ENCODE measurements at places on chromosomes 11 and 22. TPM values are rescaled to one million over a fixed set of nuclear protein-coding genes. Genes with fewer than 3 reads are reported as not detected.

DNA sequence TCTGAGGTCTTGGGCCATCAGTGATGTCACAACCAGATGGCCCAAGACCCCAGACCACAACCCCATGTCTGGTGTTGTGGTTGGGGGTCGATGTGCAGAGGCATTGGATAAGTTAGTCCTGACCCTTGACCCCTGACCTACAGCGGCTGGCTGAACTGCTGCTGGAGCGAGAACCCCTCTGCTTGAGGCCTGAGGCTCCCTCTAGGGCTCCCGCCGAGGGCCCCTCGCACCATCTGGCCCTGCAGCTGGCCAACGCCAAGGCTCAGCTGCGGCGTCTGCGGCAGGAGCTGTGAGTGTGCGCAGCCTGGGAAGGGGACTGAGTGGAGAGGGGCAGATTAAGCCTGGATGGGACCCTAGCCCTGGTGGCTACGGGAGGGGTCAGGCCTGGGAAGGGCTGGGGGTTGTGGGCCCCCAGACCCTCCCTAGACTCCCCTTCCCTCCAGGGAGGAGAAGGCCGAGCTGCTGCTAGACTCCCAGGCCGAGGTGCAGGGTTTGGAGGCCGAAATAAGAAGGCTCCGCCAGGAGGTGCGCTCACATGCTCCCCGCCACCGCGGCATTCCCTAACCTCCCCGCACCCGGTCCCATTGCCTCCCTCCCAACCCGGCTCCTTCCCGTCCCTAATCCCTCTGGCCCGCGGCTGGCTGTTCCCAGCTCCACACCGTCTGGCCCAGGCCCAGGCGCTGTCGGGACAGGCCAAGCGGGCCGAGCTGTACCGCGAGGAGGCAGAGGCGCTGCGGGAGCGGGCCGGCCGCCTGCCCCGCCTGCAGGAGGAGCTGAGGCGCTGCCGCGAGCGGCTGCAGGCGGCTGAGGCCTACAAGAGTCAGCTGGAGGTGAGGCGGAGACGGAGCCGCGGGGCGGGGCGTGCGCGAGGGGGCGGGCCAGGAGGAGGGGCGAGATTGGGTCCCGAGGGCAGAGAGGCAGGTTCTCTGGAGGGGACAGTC, 2.1 kb downstream of the CCDC88B start:
- H3K4me1 ChIP-seq = peaks cover 3% of the 10 kb centered on the region
- no peaks in the 10 kb centered on the region for H3K27me3 ChIP-seq
- H3K36me3 ChIP-seq = no peaks in the 10 kb centered on the region
- peak overlapping the region; percentile 52 for H3K4me3 ChIP-seq

DNA sequence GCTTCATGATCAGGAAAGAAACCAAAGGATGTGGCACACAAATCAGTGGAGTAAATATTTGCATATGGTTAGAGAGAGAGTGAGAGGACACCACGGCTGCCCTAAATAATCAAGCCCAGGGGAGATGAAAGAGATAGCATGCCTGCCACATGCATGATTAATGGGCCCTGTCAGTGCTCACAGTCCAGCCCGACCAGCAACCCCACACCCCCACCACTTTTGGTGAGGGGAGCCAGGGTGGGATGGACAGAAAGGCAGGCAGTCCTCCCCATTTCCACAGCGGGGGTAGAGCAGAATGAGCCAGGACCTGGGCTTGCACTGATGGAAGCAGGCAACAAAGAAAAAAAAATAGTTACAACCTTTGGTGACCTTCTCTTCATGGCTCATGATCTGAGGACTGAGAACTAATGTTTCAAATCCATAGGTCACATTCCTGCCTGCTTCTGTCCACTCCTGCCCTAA, 545.0 kb downstream of the ETS1 start:
- peaks cover 27% of the 10 kb centered on the region for H3K4me1 ChIP-seq
- no peaks in the 10 kb centered on the region for H3K36me3 ChIP-seq
- DNase-seq = no peak
- H3K4me3 ChIP-seq = no peak overlapping the region
- no peaks in the 10 kb centered on the region for H3K27me3 ChIP-seq

The CAVIN3 gene
- 19.5 TPM for total RNA-seq

The CALCA gene
- not detected for total RNA-seq

- H3K36me3 ChIP-seq = no peaks in the 10 kb centered on the region
- DNase-seq = no peak
- peaks cover 78% of the 10 kb centered on the region for H3K27me3 ChIP-seq
Measured at GRCh38 chr11:2269601-2270321, 627 bp downstream of the ASCL2 start.

The MPEG1 gene
- total RNA-seq = not detected

Data from Calu3 (cell line).